ENCODE measurements at places on chromosomes 4 and X. TPM values are rescaled to one million over a fixed set of nuclear protein-coding genes. Genes with fewer than 3 reads are reported as not detected.
A peak's percentile ranks its signal among the peaks of the same experiment; 100 is the strongest.

GRCh38 chrX:40468033-40468846 lies 112.5 kb upstream of the ATP6AP2 start:
- DNase-seq, result no peak
- no peak overlapping the region for H3K27ac ChIP-seq

Gene CEP44
- total RNA-seq, result 16.1 TPM

- no peak overlapping the region for H3K27ac ChIP-seq
- H3K36me3 ChIP-seq, result no peaks in the 10 kb centered on the region
- no peak overlapping the region for H3K4me3 ChIP-seq
- no peaks in the 10 kb centered on the region for H3K27me3 ChIP-seq
Measured at GRCh38 chr4:32519060-32519459, 1798.9 kb downstream of the PCDH7 start.

DNA sequence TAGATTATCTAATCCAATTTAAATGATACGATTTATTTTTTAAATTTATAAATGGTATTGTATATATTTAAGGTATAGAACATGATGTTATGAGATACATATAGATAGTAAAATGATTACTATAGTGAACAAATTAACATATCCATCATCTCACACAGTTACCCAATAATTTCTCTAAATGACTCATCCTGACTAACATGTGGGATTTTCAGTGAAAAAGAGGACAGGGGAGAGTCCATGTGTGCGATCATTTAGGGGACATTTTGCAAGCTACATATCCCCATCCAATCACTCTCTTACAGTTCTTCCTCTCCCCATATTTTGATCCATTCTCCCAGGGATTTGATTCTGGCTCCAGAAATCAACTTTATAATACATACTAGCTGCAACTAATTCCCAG lies 88.2 kb downstream of the ABCB7 start:
- no peak overlapping the region for H3K4me3 ChIP-seq
- no peaks in the 10 kb centered on the region for H3K27me3 ChIP-seq
- H3K36me3 ChIP-seq, result peaks cover 2% of the 10 kb centered on the region
- no peak overlapping the region for H3K27ac ChIP-seq

DNA sequence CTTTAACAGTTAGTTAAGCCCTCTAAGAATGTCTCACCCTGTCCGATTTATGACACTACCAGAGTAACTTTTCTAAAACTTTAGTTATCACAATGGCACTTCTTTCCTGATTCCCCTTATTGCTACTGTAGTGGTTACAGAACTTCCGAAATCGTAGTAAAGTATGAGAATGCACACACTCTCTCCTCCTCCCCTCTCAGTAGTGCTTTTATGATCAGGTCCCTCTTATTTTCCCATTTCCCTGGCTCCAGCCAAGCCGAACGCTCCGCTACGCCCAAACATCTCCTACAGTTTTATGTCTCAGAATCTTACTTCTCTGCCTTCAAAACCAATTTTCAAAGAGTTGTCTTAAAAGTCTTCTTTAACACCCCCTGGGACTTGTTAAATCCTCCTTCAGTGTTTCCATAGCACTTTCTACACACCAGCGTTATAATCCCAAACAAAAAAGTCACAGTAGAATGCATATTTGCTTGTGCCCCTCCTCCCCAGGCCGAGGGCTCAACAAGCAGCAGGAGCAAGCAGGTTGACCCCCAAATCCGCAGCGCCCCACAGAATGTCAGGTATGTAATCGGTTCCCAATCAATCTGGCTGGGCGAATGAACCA lies 671 bp downstream of the HPF1 start:
- peaks cover 11% of the 10 kb centered on the region for H3K4me1 ChIP-seq
- H3K4me3 ChIP-seq, result peak overlapping the region; percentile 85
- peak overlapping the region; percentile 93 for H3K27ac ChIP-seq
- H3K27me3 ChIP-seq, result peaks cover 4% of the 10 kb centered on the region
- no peak for DNase-seq

GRCh38 chr4:185998791-185999190 lies 70.2 kb upstream of the TLR3 start:
- H3K4me3 ChIP-seq, result no peak overlapping the region
- no peak overlapping the region for H3K27ac ChIP-seq
- peaks cover 12% of the 10 kb centered on the region for H3K27me3 ChIP-seq
- no peaks in the 10 kb centered on the region for H3K36me3 ChIP-seq
- H3K4me1 ChIP-seq, result peaks cover 2% of the 10 kb centered on the region

Gene SPANXD
- not detected for total RNA-seq

Gene PNMA3
- 32.8 TPM for total RNA-seq

Gene ANK2
- total RNA-seq, result 11.1 TPM

DNA sequence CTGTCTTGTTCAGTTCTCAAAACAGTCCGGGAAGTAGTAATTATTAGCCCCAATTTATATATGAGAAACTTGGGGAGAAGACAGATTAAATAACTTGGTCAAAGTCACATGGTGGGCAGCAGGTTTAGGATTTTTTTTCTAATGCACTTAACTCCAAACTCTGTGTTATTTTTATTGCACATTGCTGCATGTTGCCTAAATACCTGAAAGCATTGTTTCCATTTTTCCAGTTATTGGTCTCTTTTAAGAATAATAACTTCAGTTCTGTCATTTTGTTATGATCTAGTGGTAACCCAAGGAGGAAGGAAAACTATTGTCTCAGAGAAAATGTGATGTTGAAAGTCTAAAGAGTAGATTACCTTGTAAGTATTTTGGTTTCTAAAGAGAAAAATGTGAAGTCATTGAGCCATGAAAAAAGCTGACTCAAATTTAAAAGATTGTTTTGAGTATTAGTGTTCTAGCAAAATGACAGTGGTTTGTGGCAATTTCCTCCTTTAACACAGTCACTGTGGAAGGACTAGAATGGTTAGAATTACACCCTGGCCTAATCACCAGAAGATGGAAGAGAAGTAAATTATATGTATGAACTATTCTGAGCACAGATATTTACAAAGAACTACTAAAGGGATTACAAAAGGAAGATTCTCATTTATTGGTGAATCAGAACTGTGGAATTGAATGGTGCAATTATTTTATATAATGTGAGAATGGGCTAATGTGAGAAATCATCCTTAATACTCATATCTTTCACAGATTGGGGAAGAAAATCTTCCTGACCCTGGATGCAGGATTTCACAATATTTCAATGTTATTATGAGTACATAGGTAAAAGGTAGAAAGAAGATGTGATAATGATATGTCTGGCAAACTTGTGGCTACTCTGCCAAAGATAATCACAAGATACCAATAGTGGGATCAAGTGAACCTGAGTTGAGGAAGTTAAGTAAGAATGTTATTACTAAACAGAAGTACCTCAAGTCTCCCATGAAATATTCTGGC lies 21.7 kb upstream of the CXCL8 start:
- no peaks in the 10 kb centered on the region for H3K36me3 ChIP-seq
- H3K4me3 ChIP-seq, result no peak overlapping the region
- no peak for DNase-seq
- no peaks in the 10 kb centered on the region for H3K4me1 ChIP-seq
- no peak overlapping the region for H3K27ac ChIP-seq

GRCh38 chr4:145279122-145279960 lies 99.0 kb upstream of the OTUD4 start:
- H3K27me3 ChIP-seq, result no peaks in the 10 kb centered on the region
- no peaks in the 10 kb centered on the region for H3K4me1 ChIP-seq
- H3K27ac ChIP-seq, result no peak overlapping the region

Measured in progenitor cell of endocrine pancreas (in vitro differentiated cells).